ENCODE measurements at places on chromosomes 5 and 9.

GRCh38 chr5:93576994-93577853, 3.8 kb downstream of the NR2F1-AS1 start:
- DNase-seq: no peak

- no peak for DNase-seq
Observed at GRCh38 chr5:68432682-68433081, 217.1 kb downstream of the PIK3R1 start.

- no peak for DNase-seq
Observed at GRCh38 chr9:545480-545879, 296.0 kb upstream of the DMRT1 start.

- no peak for DNase-seq
Observed at GRCh38 chr5:110031402-110032140, 341.8 kb downstream of the MAN2A1 start.

DNA sequence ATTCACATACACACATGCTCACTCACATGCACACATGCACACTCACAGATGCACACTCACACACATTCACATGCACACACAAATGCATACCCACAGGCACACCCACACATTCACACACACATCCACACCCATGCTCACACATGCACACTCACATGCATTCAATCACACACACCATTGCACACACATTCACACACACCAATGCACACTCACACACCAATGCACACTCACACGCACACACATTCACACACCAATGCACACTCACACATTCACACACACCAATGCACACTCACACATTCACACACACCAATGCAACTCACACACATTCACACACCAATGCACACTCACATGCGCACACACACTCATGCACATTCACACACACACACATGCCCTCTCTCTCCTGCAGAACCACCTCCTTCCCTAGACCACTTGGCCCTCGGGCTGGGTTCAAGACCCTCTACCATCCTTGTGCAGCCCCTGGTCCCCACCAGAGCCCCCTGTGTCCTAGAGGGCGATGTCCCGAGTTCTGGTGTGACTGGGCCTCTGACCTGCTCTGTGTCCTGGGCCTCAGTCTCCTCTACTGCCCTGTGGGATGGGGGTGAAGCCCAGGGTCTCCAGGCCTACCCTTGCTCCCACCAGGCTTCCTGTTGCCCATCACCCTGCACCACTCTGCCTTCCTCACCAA, 139.0 kb downstream of the OLFM1 start:
- no peak for DNase-seq

GRCh38 chr5:149636861-149637246, 55.6 kb downstream of the ARHGEF37 start:
- DNase-seq: peak; percentile 57
